Left ventricle myocardium inferior (tissue), 1 donor: ENCODE measurements at places on chromosomes 4 and X. TPM values are rescaled to one million over a fixed set of nuclear protein-coding genes. Genes with fewer than 3 reads are reported as not detected.

Gene HSFX4
- total RNA-seq = not detected

- DNase-seq = no peak
Measured at GRCh38 chrX:154008521-154008920, 11.2 kb downstream of the IRAK1 start.

DNA sequence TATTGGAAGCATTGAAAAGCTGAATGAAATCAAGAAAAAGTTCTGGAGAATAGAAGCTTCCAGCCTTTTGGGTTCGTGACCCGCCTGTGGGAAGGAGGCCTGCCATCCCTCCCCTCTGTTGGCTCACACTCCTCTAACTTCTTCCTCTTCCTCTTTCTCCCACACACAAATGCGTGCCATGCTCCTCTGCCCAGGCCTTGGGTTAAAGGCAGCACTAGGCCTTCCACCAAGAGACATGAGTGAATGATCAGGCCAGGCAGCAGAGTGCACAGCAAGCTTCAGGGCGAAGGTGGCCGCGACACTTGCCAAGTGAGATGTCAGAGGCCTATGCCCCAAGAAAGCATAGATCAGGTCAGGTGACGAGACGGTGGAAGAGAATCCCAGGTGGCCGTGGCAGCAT, 38.4 kb downstream of the FAM193A start:
- no peak for DNase-seq

GRCh38 chr4:108143515-108143914, 25.2 kb downstream of the LEF1 start:
- no peak for DNase-seq

- DNase-seq = no peak
Measured at GRCh38 chrX:103488332-103488731, 31.0 kb downstream of the RAB40A start.

Gene CCDC120
- total RNA-seq = 1.6 TPM

Gene RASL11B
- total RNA-seq = 8.7 TPM

- DNase-seq = no peak
Measured at GRCh38 chr4:114116861-114117260, 137.4 kb upstream of the ARSJ start.

DNA sequence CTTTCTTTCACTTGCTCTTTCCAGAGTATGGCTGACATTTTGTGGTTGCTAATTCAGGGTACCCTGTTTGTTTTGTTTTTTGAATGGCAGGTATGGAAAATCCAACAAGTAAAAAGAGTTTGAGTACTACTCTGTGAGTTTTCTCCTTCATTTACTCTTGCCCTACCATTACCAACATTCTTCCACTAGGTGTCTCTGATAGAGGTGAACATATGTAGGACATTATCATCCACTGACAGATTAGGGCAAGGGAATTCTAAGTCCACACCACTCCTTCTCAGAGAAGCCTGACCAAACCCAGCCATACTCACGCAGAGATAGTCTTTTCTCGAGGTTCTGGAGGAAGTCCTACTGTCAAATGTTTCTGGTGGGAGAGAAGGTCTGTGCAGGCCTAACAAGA, 36.7 kb upstream of the HDAC8 start:
- DNase-seq = no peak

DNA sequence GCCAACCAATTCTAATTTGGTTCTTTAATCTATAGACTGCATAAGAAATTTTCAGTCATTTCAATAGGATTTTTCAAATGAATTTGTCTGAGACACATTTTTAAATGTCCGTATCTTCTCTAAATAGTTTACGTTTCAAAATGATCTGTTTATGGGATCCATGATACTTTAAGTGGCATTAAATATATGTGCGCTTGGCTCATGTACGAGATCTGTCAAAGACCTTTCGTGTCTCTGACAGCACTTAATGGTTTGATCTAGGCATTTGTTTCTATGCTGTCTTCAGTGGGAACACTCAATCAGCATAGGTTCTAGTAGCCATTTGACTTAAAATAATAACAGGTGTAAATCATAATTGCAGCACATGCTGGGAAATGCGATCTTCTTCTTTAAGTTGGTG, 731.0 kb downstream of the CENPC start:
- DNase-seq = no peak

DNA sequence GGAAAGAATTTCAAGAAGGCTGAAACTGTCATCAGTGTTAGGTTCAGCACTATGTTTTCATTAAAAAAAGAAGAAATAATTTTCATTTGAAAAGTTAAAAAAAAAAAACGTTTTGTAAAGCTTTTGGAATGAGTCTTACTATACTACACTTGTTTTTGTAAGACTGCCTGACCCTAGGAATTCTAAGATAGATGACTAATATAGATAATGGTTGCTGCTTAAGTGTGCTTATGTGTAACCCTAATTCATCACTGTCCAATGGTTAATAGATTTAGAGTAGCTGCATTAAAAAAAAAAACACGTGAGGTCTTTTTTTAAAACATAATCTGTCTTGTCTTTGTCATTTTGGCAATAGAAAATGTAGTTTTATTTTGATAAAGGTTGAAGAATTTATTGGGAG, 323.2 kb downstream of the IL1RAPL1 start:
- no peak for DNase-seq

- DNase-seq = no peak
Measured at GRCh38 chrX:126770179-126770578, 49.4 kb upstream of the PRR32 start.

DNA sequence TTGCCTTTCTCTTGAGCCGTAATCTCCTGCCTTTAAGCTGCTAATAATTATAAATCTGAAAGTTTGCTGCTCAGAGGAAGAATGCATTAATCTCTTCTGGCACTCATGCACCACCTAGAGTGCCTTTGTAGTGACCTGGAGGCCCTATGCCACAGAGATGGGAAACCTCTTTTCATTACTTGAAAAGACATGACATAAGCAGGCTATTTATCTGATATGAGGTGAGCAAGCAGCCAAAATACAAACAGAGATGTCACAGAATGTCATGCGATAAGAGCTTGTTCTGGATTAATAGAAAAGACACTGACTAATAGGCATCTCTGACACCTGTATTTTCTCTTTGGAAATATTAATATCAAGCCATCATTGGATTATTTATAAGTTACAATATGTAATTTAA, 42.3 kb downstream of the GABRB1 start:
- no peak for DNase-seq

DNA sequence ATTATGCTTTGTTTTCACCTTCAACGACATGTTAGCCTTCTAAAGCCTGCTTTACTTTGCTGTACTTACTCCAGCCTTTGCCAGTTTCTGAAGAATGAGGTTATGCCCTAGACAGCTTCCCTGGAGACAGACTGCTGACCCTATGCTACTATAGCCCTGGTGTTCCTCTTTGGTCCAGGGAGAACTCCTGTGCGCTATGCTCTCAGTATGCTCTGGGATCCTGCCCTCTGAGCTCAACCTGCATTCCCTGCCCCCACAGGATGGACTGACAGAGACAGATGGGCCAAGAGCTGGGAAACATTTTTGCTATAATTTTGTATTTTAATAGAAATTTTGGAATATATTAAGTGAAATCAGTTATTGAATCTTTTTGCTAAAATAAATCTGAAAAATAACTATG, 425.9 kb downstream of the TMA16 start:
- no peak for DNase-seq

Gene IL1RAPL1
- 1.9 TPM for total RNA-seq

GRCh38 chrX:68934421-68934820, 105.6 kb downstream of the EFNB1 start:
- no peak for DNase-seq

DNA sequence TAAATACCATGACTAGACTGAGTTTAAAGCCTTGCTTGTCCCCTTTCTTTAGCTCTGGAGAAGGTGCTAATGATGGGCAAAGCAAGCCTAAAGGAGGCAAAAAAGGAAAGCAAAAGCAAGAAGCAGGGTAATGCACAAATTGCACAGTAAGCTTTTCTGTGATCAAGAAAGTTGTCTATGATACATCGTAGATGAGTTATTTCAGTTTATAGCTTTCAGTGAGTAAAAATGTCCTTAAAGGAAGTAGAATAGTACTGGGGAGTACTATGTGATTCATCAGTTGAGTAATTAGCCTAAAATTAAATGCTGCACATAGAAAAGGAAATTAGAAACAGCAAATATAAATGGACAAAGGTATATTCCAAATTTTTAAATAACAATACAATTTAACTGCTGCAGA, 50.2 kb upstream of the PDE5A start:
- DNase-seq = no peak

DNA sequence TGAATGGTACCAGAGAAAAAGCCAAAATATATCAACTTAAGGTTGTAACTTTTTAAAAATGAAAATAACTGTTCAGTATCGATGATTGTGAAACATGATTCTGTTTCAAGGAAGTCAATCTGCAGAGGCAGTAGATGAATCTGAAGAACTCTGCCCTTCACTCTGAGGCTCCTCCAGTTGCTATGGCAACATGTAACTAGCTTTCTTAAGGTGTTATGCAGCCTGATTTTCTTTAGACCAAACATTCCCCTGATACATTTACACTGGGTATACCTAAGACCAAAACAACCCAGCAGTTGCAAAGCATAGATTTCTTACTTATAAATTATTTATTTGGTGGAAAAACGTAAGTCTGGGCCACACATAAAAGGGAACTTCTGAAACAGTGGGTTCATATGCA, 133.6 kb upstream of the RASGEF1B start:
- no peak for DNase-seq

Gene ANKRD37
- total RNA-seq = 18.0 TPM

- DNase-seq = no peak
Measured at GRCh38 chr4:2962614-2963174, 512 bp downstream of the NOP14 start.

DNA sequence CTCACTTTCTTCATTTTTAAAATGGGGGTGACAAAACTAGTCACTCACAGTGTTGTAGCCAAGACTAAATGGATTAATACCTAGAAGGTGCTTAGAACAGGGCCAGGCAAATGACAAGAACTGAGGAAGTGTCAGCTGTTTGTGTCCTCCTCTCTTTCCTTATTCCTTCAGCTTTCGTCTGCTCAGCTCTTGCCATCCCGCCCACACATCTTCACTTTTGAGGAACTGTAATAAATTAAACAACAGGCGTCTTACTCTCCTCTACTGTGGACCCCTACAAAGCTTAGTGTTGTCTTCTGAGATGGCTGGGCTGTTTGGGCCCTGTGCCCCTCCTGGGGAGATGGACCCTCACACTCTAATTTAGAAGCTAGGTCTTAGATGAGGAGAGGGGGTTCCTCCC, 2.7 kb downstream of the HPSE start:
- DNase-seq = no peak

GRCh38 chr4:34878961-34879360, 1365.4 kb downstream of the ARAP2 start:
- DNase-seq = no peak

DNA sequence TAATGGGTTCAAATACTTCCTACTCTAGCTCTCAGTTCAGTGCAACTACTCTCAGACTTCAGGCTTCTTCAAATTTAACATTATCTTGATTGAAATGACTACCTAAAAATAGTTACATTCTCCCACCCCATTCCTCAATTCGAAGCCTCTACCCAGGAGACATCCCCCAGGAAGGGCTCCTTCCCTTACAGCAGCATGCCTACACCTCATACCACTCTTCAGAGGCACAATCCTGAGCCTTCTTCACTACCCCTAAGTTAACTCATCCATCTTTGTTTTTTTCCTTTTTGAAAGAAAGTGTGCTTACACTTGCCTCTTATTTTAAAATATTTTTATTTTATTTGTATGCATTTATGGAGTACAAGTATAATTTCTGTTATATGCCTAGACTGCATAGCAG, 17.2 kb upstream of the PRSS48 start:
- DNase-seq = no peak

DNA sequence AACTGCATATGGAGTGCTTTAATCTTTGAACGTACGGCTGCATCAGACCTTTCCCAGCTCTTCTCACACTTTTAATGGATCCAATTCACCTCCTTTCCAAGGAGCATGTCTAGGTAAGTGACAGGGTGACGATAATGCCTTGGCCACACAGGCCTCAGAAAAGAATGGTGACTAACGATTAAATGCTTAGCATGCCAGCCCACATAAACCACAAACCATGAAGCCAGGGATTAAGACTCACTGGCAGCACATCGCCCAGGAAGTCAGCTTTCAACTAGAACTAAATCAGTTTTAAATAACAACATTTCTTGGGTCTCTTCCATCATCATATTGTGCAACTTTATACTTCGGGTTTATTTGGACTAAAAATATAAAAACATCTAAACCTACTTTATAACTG, 28.7 kb downstream of the INPP4B start:
- DNase-seq = no peak

DNA sequence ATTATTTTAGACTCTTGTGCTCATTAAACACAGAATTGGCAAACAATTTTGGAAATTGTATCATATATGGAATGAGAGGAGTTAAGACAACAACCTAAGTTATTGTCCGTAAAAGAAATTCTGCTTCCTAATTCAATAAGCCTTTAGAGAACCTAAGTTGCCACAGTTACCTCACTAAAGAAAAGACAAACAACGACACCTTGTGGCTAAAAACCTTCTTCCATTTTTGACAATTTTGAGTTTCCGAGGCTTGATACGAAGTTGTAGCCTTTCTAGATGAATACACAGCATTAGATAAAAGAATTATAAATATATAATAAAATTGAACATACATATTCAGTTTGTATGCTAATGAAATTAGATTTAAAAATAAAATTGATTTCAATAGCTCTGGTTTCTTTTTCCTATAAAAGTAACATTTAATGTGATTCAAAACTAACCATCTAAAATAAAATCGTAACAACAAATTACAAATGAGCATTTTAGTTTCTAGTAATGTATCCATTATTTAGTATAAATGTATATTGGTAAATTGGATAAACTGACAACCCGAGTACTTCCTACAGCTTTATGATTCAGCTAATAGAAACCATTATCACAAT, 275.1 kb downstream of the GPM6A start:
- no peak for DNase-seq

GRCh38 chr4:83552083-83552482, 16.2 kb downstream of the GPAT3 start:
- no peak for DNase-seq

DNA sequence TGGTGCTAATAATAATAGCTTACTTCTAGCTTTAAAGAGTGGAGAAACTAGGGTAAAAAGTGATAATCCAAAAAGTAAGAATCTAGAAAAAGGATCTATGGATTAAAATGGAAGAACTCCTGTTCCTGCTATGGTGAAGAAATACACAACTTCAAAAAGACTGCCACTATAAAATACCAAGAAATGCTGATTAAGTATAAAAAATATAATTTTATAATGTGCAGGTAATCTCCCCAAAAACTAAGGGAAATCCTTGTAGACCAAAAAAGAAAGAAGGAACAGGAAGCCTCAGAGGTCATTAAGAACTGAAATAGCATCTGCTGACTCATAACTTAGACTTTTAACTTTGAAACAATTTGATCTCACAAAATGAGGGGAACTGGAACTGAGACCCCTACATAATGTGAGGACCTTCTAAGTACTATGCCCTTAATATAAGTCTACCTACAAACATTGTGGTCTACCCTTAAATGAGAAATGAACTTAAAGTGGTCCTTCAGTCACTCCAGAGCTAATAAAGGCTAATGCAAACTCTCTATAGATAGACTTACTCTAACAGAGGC, 50.6 kb upstream of the SRPX start:
- DNase-seq = no peak

- DNase-seq = no peak
Measured at GRCh38 chr4:7414736-7415510, 19.8 kb downstream of the PSAPL1 start.

- DNase-seq = no peak
Measured at GRCh38 chrX:133414406-133415275, 648 bp downstream of the GPC4 start.
